ENCODE measurements at places on chromosomes 6 and 20.

- peak; percentile 80 for DNase-seq
Observed at GRCh38 chr20:39874049-39874893, 814.8 kb downstream of the MAFB start.

DNA sequence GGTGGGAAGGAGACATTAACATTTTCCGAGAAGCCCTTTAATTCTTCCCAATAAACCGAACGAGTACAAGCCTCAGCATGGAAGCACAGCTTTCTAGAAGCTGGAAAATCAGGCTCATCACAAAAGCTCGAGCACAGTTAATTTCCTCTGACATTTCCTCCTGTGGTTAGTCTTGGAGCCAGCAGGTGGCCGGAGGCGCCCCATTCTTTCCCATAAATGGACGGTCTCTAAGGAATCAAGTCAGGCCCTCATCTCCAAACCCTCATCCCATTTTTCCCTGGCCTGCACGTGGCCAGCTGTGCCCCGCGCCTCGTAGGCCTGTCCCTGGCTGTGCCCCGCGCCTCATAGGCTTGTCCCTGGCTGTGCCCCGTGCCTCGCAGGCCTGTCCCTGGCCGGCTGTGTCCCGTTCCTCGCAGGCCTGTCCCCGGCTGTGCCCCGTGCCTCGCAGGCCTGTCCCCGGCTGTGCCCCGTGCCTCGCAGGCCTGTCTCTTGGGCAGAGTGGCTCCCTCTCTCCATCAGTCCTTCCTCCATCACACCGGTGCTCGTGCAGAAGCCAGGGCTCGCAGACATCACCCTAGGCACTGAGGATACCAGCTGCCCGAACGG lies 19.7 kb upstream of the NTSR1 start:
- DNase-seq, result no peak

- DNase-seq, result peak; percentile 93
Observed at GRCh38 chr20:17646961-17647301, 35.1 kb downstream of the RRBP1 start.

GRCh38 chr6:51768087-51768486 lies 319.3 kb downstream of the PKHD1 start:
- DNase-seq, result no peak

- DNase-seq, result no peak
Observed at GRCh38 chr20:63409834-63410435, 48.8 kb upstream of the CHRNA4 start.

- no peak for DNase-seq
Observed at GRCh38 chr6:4672772-4673171, 103.4 kb upstream of the CDYL start.

- no peak for DNase-seq
Observed at GRCh38 chr6:11096109-11096508, 2.5 kb downstream of the SMIM13 start.

- DNase-seq, result no peak
Observed at GRCh38 chr20:44695295-44695673, 19.9 kb upstream of the CCN5 start.

GRCh38 chr6:98944598-98945081 lies 3.1 kb downstream of the FBXL4 start:
- DNase-seq, result peak; percentile 69

DNA sequence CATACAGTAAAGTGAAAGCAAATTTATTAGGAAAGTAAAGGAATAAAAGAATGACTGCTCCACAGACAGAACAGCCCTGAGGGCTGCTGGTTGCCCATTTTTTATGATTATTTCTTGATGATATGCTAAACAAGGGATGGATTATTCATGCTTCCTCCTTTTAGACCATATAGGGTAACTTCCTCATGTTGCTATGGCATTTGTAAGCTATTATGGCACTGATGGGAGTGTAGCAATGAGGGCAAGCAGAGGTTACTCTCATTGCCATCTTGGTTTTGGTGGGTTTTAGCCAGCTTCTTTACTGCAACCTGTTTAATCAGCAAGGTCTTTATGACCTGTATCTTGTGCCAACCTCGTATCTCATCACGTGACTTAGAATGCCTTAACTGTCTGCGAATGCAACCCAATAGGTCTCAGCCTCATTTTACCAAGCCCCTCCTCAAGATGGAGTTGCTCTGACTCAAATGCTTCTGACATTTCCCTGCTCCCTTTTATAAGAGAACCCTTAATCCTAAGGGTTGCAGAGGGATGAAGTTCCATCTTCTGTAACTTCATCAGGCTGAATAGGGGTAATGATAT lies 280.1 kb upstream of the RGS17 start:
- DNase-seq, result no peak

DNA sequence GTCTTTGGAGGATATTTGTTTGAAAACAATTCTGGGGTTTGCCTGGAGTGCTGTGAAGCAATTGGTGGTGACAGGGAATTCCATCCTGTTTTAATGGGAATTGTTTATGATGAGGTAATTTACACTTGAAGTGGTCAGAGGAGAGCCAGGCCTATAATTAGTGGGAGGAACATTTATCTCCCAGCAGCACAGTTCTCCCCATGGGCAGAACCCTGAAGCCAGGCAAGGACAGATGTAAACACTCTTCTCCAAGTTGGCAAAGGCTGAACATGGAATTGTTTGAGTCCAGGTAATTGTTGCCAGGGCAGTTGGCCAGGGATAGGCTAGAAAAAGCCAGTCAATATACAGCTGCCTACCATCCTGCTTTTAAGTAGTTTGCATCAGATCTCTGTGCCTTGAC lies 789.7 kb downstream of the FRK start:
- peak; percentile 88 for DNase-seq

GRCh38 chr6:115712291-115712961 lies 348.3 kb downstream of the FRK start:
- DNase-seq, result no peak

DNA sequence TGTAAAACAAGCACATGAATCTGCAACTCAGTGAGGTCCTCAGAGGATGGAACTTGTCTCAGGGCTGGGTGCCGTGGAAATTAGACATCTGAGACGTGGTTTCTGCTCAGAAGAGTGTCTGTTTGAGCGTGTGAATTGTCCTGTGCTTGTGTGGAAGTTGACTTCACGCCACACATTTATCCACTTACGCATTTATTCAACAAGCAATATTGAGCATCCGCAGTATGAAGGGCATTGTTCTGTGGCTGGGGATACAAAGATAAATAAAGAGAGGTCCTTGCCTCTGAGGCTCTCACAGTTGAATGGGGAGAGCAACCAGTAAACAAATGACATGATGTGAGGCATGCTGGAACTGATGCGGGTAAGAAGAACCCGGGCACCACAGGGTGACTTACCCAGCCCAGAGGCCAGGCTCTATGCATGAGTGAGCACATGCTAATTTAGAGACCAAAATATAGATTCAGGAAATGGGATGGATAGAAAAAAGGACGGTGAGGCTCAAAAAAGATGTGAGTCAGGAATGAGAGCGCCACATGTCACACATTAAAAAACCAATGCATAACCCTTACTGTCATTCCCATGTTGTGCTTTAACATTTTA lies 60.4 kb downstream of the SOBP start:
- no peak for DNase-seq

- no peak for DNase-seq
Observed at GRCh38 chr6:23611776-23612381, 514.1 kb upstream of the NRSN1 start.

GRCh38 chr6:81608776-81609175 lies 143.7 kb downstream of the TENT5A start:
- no peak for DNase-seq

DNA sequence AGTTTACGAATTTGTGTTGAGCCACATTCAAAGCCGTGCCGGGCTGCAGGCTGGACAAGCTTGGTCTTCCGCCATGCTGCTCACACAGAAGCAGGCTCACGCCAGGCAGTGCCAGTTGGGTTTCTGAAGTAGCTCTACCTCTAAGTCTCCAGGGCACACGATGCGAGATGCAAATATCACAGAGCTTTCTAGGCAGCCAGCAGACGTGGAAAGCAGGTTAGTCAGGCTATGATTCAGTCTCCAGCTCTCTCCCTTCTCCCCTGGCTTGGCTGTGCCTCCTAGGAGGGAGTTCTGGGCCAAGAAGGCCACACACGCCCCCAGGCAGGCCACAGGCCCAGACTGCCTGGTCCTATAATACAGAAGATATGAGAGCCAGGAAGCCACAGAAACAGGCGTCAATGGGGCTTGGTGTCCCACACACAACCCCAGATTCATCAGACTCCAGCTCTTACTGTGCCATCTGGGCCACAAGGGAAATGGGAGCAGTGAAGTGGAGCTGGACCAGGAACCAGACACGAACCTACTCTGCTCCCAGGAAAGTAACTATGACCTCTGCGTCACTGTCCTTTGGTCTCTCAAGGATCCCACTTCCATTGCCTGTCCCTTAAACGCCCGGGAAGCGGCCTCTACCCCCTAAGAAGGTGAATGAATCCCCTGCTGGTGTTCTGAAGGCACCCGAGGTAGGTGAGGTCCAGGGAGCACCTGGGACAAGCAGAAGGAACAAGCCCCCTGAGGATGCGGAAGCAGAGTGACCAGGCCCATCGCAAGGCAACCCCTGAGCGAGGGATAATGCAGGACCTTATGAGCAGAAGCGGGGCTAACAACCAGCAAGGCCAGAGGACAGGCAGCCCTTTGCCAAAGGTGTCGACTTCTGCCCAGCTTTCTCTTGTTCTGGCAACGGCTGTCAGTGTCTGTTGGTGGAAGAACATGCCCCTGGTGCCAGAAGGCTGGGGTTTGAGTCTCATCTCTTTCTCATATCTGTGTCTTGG lies 61.2 kb downstream of the GFOD1 start:
- no peak for DNase-seq

DNA sequence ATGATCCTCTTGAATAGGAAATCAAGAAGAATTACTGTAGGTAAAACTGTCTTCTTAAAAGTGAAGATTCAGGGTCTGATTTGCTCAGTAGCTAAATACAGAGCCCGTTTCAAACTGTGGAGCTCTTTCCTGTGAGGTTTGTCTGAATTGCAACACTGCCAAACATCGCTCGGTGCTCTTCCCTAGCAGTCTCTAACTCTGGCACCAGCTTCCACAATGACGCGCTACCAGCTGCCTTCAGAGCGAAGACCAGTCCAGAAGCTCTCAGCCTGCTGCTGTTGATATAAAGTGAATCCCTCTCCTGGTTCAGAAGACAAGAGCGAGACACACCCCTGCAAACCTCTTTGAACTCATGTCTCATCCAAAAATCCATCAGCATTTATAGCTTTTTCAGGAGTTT lies 447.0 kb downstream of the LMBRD1 start:
- no peak for DNase-seq

GRCh38 chr6:130577178-130577919 lies 211.5 kb downstream of the TMEM200A start:
- DNase-seq, result no peak

DNA sequence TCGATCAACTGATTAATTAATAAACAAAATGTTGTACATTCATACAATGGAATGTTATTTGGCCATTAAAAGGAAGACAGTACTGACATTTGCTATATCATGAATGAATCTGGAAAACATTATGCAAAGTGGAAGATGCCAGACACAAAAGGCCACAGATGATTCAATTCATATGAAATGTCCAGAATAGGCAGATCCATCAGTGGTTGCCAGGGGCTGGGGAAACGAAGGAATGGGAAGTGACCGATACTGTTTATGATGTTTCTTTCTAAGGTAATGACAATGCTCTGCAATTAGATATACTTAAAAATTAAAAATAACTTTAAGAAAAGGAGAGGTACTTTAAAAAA lies 37.2 kb downstream of the ELOVL5 start:
- no peak for DNase-seq

DNA sequence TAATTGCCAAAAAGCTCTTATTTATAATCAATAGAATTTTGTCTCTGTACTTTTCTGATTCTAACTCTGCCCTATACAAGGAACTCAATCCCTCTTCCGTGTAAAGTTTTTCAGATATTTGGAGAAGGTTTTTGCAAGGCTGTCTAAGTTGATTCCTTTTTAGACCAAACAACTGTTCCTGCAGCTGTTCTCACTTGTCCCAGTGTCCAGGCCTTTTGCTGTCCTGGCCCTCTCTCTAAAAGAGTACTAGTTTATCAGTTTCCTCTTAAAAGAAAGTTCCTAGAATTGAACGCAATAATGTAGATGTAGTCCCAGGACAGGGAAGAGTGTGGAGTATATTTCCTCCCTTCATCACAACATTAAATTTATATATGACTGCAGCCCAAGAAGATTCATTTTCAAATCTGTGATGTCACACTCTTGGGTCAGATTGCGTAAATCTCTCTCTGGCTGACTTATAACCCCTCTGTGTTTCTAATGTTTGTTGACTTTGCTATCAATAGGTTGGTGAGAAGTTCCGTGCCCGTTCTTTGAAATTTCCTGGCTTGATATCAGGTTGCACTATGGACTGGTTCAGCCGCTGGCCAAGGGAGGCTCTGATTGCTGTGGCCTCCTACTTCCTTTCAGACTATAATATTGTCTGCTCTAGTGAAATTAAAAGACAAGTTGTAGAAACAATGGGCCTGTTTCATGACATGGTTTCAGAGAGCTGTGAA lies 139.4 kb upstream of the GLP1R start:
- no peak for DNase-seq

DNA sequence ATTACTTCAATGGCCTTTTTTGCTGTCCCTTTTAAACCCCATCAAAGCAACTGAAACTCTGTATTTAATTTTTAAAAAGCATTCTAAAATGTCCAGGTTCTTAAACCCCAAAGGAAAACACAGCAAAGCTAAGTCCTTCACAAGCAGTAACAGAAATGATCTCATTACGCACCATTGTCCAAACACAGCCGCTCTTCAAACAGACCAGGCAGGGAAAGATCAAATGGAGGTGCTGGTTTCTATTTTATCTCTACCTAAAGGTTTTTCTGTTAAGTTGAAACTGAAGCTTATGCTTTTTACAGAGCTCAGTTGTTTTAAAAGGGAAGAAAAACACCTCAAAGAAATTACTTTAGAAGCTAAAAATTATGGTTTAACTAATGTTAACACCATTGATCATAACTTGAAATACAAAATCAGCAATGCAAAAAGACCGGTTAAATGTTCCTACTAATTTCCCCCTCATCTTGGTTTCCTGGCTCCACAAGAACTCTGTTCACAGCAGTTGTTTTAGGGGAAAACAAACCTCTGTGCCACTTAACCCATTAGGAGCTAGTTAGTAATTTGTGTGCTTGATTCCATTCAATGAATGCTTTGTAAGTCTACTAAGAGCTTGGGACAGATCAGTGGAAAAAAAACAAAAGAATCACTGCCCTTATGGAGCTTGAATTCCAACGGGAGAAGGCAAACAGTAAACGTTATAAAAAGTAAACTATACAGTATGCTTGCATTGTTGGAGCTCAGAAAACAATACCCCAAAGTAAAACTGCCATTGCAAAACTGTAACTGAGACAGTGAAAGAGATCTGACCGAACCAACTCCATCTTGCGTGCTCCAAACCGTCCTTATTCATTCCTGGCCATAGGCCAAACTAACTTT lies 87.4 kb downstream of the CD24 start:
- peak; percentile 85 for DNase-seq

GRCh38 chr6:21754891-21755290 lies 161.3 kb downstream of the SOX4 start:
- no peak for DNase-seq
